ENCODE measurements at places on chromosomes 13 and 19.

- no peak for DNase-seq
These were observed 41.4 kb upstream of the TEX29 start for GRCh38 chr13:111278743-111279652.

DNA sequence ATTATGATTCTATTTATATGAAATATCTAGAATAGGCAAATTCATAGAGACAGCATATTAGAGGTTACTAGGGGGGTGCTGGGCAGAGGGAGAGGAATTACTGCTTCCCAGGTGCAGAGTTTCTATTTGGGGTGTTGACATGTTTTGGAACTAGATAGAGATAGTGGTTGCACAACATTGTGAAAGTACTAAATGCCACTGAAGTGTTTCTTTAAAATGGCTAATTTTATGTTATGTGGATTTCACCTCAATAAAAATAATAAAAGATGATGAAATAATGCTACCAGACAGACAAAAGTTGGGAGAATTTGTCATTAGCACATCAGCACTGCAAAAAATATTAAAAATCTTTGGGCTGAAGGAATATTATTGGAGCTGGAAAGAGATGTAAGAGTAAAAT is 63.4 kb downstream of the SLC6A16 start:
- DNase-seq = no peak

GRCh38 chr19:5003781-5004180 is 34.9 kb downstream of the KDM4B start:
- no peak for DNase-seq

- no peak for DNase-seq
These were observed 16.2 kb upstream of the MISP start for GRCh38 chr19:734716-735115.

- peak; percentile 83 for DNase-seq
These were observed 338.1 kb downstream of the RFC3 start for GRCh38 chr13:34155931-34156607.

GRCh38 chr13:79502859-79503468 is 22.0 kb downstream of the NDFIP2 start:
- no peak for DNase-seq

GRCh38 chr19:51272183-51272810 is 21.4 kb downstream of the SIGLECL1 start:
- DNase-seq = no peak

DNA sequence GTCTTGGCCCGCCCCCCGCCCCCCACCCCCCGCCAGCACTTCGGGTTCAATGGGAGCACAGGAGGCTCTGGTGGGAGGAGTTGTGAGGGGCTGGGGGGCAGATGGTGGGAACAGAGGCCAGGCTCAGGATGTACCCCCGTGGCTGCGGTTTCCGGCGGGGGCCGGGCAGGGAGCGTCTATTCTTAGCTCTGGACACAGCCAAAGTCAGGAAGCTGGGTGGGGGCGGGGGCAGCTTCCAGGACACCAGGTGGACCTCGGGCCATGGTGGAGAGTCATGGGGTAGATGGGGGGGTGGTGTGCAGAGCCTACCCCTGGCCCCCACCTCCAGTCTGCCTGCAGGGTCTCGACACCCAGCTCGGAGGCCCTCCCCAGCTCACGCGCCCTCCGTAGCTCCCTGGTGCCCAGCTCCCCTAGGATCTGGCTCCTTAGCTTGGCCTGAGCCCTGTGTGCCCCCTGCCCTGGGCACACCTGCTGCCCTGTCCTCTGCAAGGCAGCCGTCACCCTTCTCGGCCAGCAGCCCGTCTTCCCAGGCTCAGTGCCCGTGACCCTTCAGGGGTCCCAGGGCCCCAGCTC is 2.2 kb upstream of the TBXA2R start:
- no peak for DNase-seq

GRCh38 chr19:2081873-2082810 is 14.0 kb downstream of the MOB3A start:
- DNase-seq = no peak

- no peak for DNase-seq
These were observed 753.2 kb upstream of the PCDH20 start for GRCh38 chr13:62168891-62169290.

DNA sequence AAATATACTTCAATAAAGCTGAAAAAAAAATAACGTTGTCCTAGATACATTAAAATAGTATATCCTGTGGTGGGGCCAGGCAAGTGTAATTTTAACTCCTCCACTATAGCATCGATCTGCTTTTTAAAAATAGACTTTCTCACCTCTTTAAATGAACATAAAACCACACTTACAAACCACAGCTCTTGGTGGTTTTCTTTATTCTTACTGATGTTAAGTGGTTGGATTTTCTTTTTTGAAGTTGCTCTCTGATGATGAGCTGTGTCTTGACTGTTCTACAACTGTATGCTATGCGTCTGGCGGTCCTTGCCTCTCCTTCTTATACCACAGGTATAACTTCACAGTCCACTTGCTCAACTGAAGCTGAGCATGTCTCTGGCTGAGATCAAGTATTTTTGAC is 721.5 kb upstream of the KLHL1 start:
- no peak for DNase-seq

- peak; percentile 79 for DNase-seq
These were observed 221.0 kb downstream of the KLF12 start for GRCh38 chr13:73913079-73913740.

DNA sequence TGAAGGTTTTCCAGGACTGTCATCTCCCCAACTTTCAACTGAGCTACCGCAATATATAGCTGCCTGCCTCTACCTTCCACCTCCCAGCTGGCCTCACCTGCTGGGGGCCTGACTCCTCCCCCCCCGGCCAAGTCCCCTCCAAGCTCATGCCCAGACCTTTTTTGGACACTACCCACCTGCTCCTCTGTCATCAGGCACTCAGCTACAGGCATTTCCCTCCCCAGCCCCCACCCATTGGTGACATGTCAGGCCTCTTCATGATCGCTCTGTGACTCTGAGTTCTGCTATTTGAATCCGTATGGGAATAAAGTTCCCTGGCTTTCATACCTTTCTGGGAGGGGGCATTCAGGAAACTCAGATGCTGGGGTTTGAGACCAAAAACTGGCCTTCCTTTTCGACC is 1.8 kb downstream of the PRKACA start:
- DNase-seq = no peak

DNA sequence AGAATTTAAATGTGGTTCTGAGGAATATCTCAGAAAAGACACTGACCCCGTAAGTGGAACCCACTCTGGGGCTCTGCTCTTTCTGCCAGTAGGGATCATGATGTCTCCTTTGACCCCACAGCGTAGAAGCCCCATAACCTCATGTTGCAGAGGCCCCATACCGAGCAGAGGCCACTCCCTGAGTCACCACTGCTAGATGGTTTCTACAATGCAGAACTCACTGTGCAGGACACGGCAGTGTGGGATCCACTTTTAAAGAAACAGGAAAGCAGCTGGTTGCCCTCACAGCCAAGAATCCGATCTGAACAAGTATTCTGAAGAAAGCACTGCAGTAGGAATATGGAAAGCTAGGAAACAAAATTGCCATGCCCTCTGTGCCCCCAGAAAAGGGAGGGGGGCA is 4.2 kb downstream of the SLC7A1 start:
- DNase-seq = peak; percentile 54
